Chondrocyte (in vitro differentiated cells): ENCODE measurements at places on chromosomes 4 and X.

DNA sequence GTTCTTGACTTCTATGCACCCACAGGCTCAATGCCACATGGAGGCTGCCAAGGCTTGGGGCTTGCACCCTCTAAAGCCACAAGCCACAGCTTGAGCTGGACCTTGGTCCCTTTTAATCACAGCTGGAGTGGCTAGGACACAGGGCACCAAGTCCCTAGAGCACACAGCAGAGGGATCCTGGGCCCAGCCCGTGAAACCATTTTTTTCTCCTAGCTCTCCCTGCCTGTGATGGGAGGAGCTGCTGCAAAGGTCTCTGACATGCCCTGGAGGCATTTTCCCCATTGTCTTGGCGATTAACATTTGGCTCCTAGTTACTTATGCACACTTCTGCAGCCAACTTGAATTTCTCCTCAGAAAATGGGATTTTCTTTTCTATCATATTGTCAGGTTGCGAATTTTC is 410.9 kb downstream of the GRID2 start:
- no peak overlapping the region for H3K4me3 ChIP-seq
- H3K27ac ChIP-seq: no peak overlapping the region
- no peaks in the 10 kb centered on the region for H3K36me3 ChIP-seq
- no peak for DNase-seq
- no peaks in the 10 kb centered on the region for H3K4me1 ChIP-seq

GRCh38 chr4:87746001-87746400 is 53.4 kb upstream of the IBSP start:
- no peak overlapping the region for H3K27ac ChIP-seq
- H3K36me3 ChIP-seq: no peaks in the 10 kb centered on the region
- no peaks in the 10 kb centered on the region for H3K27me3 ChIP-seq
- H3K4me3 ChIP-seq: no peak overlapping the region

DNA sequence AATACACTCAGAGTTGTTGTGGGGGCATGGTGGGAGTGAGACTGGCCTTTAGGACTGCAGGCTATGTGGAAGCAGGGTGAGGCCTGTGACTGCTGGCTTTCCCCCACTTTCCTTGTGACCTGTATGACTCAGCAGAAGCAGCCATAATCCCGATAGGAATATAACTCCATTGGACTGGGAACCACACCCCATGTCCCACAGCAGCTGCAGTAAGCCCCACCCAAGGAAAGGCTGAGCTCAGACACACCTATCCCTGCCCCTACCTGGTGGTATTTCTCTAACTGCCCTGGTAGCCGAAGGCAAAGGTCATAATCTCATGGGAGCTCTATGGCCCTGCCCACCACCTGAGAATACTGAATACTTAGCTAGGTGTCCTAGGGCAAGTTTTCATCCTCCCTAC is 169.3 kb downstream of the GC start:
- DNase-seq: no peak
- H3K27ac ChIP-seq: no peak overlapping the region
- H3K36me3 ChIP-seq: peaks cover 17% of the 10 kb centered on the region
- no peak overlapping the region for H3K4me3 ChIP-seq
- peaks cover 9% of the 10 kb centered on the region for H3K4me1 ChIP-seq
- H3K27me3 ChIP-seq: no peaks in the 10 kb centered on the region

DNA sequence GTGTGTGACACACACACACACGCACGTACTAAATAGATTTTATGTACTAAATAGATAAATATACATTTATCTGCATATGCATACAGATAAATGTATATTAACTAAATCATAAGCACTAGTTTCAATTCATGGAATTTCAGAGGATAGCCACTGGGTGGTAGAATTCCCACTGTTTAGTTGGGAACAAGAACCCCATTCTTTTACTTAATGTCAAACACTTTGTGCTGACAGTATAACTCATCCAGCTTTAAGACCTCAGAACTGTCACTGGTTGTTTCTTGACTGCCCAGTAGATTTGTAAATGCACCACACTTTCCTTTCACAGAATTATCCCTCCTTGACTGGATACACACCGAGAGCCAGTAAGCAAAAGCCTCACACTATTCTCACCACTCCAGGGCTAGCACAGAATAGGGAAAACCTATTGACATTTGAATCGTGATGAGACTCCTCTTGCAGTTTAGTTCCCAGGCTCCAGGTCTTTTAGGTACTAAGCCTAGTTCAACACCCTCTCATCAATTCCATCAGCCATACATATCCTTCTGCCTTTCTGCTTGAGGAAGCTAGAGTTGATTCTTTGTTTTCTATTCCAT is 32.4 kb downstream of the PPARGC1A start:
- H3K27ac ChIP-seq: no peak overlapping the region
- no peaks in the 10 kb centered on the region for H3K36me3 ChIP-seq
- no peak for DNase-seq

DNA sequence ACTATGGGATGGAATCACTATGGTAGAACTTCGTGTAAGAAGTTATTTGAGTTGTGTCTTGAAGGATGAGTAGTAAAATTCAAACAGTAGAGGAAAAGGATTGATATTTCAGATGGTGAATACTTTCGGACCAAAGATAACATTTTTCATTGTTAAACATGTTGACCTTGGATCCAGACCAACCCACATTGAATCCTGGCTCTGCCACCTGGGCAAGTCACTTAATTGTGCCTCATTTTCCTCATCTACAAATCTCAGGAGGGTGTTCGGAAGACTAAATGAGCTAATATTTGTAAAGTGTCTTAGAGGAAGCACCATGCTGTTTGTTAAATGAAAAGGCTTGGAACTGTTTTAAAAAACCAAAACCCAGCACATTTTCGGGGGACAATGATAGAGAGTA is 1.4 kb upstream of the AIFM1 start:
- H3K4me3 ChIP-seq: peak overlapping the region; percentile 94
- H3K27ac ChIP-seq: no peak overlapping the region
- no peaks in the 10 kb centered on the region for H3K36me3 ChIP-seq
- no peak for DNase-seq
- H3K27me3 ChIP-seq: no peaks in the 10 kb centered on the region
- H3K4me1 ChIP-seq: peaks cover 32% of the 10 kb centered on the region

- H3K4me3 ChIP-seq: no peak overlapping the region
- no peak for DNase-seq
- peak overlapping the region; percentile 82 for H3K27ac ChIP-seq
These were observed 100.7 kb upstream of the FAM9C start for GRCh38 chrX:13144927-13145655.

DNA sequence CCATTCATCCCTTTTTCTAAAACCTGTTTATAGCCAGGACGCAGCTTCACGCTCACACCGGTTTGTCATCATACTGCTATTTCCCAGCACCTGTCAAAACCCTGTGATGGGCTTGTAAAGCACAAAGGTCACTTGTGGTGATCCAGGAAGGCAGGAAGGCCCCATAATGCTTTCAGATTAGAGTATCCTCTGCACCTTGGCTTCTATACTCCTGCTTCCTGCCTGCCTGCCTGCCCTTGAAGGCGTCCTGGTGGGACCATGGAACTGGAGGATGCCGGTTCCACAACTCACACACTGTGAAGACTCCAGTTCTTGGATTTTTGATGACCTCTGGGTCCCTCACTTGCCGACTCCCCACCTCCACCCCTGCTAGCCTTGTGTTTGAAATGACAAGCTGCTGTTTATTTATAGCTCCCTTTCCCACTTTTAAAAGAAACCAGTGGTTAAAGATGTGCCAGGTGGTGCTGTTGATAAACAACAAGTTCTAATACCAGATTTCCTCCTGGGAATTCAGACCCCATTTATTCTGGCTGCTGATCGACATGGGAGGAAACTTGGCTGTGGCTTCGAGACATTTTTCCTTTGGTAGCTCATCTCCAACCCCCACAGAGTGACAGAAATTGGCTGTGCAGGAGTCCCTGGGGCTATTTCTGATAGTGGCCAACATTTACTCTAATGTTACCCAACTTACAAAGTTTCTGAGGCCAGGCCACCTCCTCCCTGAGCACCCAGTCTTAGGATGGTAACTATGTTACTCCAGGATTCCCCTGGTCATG is 211.5 kb downstream of the KDR start:
- no peaks in the 10 kb centered on the region for H3K36me3 ChIP-seq
- DNase-seq: no peak
- H3K4me1 ChIP-seq: no peaks in the 10 kb centered on the region
- H3K27me3 ChIP-seq: no peaks in the 10 kb centered on the region
- no peak overlapping the region for H3K27ac ChIP-seq

GRCh38 chr4:4595252-4595651 is 53.4 kb upstream of the STX18 start:
- no peak overlapping the region for H3K4me3 ChIP-seq
- no peak for DNase-seq
- H3K27ac ChIP-seq: no peak overlapping the region
- no peaks in the 10 kb centered on the region for H3K27me3 ChIP-seq
- peaks cover 5% of the 10 kb centered on the region for H3K4me1 ChIP-seq

DNA sequence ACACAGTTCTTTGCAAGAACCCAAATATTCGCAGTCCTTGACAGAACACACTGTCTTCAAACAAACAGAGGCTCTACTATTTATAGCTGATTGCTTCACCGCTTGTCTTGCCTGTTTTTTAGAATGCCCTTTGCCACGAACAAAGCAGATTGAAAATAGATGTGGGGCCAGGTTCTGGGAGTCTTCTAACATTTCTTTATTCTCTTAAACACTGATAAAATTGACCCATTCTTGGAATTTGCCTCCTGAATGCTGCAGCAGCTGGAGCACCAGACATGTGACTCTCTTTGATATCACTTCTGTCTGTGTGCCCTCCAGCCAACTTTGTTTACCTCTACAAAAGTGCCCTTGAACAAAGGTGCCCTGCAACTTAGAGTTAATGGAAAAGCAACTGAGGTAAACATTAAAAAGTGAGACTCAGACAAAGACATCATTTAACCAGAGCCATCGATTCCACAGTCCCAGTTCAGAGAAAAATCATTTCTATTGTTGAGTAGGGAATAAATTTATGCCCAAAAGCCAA is 64.2 kb upstream of the SPP1 start:
- peaks cover 6% of the 10 kb centered on the region for H3K27me3 ChIP-seq
- H3K4me1 ChIP-seq: peaks cover 23% of the 10 kb centered on the region
- H3K27ac ChIP-seq: no peak overlapping the region
- DNase-seq: no peak
- H3K4me3 ChIP-seq: no peak overlapping the region

GRCh38 chr4:94342694-94343093 is at the start of gene HPGDS:
Gene HPGDS (minus strand): TSS chr4:94342836. CDS start chr4:94334629, 8,207 bp downstream.
- no peak for DNase-seq
- H3K4me1 ChIP-seq: peaks cover 5% of the 10 kb centered on the region
- no peaks in the 10 kb centered on the region for H3K27me3 ChIP-seq
- no peak within 1 kb of the TSS for H3K4me3 ChIP-seq
- H3K27ac ChIP-seq: no peak within 1 kb of the TSS

DNA sequence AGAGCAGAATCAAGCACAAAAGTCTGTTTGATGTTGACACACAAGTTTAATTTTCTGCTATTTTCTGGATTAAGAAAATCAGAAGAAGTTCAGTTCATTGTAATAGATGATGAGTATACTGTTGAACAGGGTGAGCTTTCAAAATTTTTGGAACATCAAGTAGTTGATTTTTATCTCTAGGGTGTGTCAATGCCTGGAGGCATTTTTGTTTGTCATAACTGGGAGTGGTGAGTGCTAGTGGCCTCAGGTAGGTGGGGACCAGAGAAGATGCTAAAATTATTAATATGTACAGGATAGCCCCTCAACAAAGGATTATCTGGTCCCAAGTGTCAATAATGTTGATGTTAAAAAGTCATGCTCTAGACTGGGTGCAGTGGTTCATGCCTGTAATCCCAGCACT is 279.7 kb upstream of the GNPDA2 start:
- H3K4me3 ChIP-seq: no peak overlapping the region
- no peak overlapping the region for H3K27ac ChIP-seq
- H3K36me3 ChIP-seq: no peaks in the 10 kb centered on the region
- no peaks in the 10 kb centered on the region for H3K4me1 ChIP-seq
- peaks cover 4% of the 10 kb centered on the region for H3K27me3 ChIP-seq

DNA sequence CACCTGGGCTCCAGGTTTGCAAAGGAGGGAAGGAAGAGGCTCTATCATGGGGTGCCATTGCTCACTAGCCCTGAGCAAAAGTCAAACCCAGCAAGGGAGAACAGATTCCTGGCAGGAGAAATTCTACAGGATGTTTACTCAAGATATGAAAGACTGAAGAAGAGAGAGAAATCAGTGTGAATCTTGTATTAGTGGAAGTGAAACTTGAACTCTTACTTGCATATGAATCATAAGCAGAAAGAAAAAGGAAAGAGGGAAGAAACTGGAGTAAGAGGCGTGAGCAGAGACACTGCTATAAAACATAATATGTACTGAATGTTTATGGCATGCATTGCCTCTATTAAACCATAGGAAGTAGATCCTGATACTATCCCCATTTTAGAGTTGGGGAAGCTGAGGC is 60.9 kb downstream of the C4orf46 start:
- H3K27ac ChIP-seq: no peak overlapping the region
- H3K27me3 ChIP-seq: peaks cover 19% of the 10 kb centered on the region
- H3K4me1 ChIP-seq: peaks cover 4% of the 10 kb centered on the region
- no peaks in the 10 kb centered on the region for H3K36me3 ChIP-seq

DNA sequence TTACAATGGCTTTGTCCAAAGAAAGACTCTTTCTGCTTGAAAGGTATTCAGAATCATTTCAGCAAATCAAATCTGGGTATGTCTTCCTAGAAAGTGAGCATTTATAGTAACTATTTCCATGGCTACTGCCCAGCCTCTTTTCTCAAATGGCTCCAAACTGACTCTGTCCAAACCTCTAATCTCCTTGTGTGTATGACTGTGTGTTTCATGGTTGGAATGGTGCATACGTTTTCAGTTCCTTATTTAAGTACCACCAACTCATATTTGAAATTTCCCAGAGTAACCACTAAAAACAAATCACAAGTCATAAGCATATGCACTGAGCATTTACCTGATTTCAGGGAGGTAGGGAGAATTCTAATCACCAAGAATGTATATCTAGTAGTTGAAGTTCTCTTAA is 106.0 kb downstream of the TMEM144 start:
- H3K4me3 ChIP-seq: no peak overlapping the region
- no peak overlapping the region for H3K27ac ChIP-seq
- H3K36me3 ChIP-seq: peaks cover 6% of the 10 kb centered on the region
- H3K4me1 ChIP-seq: peaks cover 33% of the 10 kb centered on the region
- no peak for DNase-seq
- no peaks in the 10 kb centered on the region for H3K27me3 ChIP-seq

DNA sequence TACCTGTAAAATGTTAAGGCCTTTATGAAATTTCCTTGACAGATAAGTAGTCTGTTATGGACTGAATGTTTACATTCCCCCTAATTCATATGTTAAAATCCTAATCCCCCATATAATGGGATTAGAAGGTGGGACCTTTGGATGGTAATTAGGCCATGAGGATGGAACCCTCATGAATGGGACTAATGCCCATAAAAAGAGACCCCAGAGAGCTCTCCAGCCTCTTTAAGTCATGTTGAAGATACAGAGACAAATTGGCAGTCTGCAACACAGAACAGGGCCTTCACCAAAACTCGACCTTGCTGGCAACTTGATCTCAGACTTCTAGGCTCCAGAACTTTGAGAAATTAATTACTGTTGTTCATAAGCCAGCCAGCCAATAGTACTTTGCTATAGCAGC is 1344.5 kb upstream of the PCDH7 start:
- H3K4me3 ChIP-seq: no peak overlapping the region
- H3K27ac ChIP-seq: no peak overlapping the region
- no peak for DNase-seq
- peaks cover 3% of the 10 kb centered on the region for H3K27me3 ChIP-seq
- H3K4me1 ChIP-seq: no peaks in the 10 kb centered on the region

GRCh38 chr4:16264798-16265197 is 38.5 kb upstream of the TAPT1 start:
- peaks cover 3% of the 10 kb centered on the region for H3K36me3 ChIP-seq
- DNase-seq: no peak
- peaks cover 9% of the 10 kb centered on the region for H3K4me1 ChIP-seq
